ENCODE measurements at places on chromosomes 7 and 10.

DNA sequence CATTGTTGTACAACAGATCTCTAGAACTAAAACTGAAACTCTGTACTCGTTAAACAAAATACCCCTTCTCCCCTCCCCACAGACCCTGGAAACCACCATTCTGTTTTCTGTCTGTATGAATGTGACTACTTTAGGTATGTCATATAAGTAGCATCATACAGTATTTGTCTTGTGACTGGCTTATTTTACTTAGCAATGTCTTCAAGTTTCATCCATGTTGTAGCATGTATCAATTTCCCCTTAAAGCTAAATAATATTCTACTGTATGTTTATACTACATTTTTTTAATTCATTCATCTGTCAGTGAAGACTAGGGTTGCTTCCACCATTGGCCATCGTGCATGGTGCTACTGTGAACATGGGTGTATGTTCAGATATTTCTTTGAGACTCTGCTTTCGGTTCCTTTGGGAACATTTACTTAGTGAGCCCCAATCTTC lies 71.2 kb upstream of the RPA3 start:
- DNase-seq = no peak

GRCh38 chr7:51428217-51428887 lies 111.7 kb upstream of the COBL start:
- DNase-seq = no peak

- peak; percentile 45 for DNase-seq
These were observed 3.3 kb downstream of the AVPI1 start for GRCh38 chr10:97683556-97684367.

DNA sequence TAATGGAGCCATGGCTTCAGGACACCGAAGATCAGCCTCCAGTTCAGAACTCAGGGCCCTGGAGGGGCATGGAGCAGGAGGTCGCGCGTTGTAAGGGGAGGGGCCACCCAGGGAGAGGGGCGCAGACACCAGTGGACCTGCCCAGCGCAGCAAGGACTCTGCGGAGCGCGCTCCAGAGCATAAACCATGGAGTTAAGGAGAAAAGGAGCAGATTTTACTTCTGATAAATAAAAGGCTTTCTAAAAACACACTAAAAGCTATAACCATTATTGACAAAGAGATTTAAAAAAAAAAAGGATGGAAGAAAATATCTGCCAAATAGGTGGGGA lies 10.5 kb downstream of the CALY start:
- DNase-seq = no peak

GRCh38 chr7:41306486-41306885 lies 396.4 kb downstream of the INHBA start:
- DNase-seq = no peak

- no peak for DNase-seq
These were observed 93.8 kb upstream of the SVIL start for GRCh38 chr10:29728541-29729049.

DNA sequence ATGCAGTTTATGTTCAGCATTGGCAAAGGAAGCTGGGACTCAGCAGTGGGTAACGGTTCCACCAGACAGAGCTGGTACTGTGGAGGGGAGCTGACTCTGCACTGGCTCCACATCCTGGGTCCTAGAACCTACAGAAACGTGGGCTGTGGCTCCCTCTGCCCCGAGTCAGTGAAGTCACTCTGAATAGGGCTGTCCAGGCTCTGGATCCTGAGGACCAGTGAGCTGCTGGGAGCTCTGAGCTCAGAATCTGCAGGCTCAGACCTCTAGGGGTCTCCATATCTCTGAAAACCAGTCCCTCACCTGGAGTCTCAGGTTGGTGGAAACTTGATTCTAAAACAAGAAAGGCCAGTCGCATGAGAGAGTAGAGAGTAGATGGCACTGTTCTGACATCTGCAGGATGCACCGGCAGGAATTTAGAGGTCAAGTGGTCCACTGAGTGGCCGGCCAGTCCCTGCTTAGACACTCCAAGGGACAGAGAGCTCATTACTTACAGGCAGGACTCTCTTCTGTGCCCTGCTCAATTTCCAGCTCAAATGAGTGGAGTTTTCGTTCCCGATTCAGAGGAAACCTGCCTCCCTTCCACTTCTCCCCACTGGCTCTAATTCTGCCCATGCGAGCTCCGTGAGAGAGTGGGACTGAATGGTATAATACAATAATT lies 18.6 kb downstream of the NPFFR1 start:
- peak; percentile 24 for DNase-seq

Measured in amniotic epithelial cell (primary cell).